ENCODE measurements at places on chromosomes 6 and 20.

GRCh38 chr6:106509420-106510089, 119.7 kb downstream of the RTN4IP1 start:
- no peak for DNase-seq

DNA sequence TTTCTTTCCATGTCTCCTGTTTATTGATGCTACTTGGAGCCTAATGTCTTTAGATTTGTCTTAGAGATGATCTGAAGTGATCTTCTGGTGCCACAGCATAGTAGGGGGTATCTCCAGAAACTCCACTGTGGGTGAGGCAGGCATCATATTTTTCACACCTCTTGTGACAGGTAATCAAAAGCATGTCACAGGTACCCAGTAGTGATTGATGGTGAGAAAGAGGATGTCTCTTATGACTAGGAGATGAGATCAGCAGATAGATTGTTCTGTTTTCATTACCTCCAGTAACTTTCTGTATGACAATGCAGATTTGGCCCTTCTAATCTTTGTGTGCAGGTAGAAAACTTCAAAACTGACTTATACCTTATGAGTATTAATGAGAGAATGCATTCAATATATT, 13.5 kb downstream of the NCOA7 start:
- DNase-seq, result no peak

DNA sequence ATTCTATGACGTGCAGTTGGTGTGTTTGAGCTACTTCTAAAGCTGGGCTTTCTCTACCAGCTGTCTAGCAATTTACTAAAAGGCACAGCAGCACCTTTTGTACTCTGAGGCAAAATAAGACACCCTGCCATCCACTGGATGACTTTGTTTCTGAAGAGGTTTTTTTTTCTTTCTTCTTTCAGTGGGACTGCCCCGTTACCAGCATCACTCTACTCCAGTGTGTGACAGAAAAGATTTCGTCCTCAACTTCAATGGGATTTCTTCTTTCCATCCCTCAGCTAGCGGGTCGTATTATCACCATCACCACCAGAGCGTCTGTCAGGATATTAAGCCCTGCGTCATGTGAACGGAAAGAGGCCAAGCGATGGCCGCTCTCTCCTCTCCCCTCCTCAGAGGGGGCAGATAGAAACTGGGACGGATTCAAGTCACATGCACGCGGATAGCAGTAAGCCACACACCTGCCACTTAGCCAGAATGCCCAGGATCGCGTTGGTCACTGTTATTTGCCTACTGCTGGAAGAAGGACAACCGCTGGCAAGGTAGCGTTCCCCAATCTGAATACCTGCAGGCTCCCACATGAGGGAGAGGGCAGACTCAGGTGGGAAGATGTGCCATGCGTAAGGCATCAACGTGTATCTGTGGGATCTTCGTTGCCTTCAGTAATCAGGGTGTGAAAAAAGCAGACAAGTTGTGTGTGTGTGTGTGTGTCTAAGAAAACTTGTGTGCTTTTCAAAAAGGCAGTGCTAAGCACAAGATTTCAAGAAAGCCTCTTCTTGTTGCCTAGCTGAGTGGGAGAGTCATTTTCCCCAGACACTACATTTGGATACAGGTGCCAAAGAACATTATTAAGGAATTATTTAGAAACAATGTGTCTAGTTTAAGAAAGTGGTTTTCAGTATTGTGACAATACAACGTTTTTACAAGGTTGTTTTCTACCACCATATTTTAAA, 5.4 kb downstream of the FOXF2 start:
- DNase-seq, result no peak

- DNase-seq, result no peak
These were observed 15.7 kb downstream of the PANK2 start for GRCh38 chr20:3904857-3905256.

DNA sequence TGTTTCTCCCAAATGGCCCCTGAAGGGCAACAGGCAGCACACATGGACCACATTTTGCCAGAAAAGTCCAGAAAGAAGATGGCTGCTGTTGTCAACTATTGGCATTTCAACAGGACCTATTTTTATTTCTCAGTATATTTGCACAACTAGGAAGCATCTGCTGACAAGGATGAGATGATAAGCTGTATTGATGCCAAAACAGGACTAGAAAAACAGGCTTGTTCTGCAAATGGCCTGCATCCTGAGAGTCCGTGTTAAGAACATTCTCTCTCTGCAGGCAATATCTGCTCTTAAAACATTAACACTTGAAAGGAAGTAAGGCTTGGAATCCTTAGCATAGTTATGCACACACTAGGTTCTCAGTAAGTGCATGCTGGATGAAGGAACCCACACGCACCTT, 283.7 kb downstream of the ESR1 start:
- no peak for DNase-seq

GRCh38 chr6:5986861-5987260, 19.9 kb downstream of the NRN1 start:
- DNase-seq, result no peak

GRCh38 chr6:10719964-10720264, 3.0 kb upstream of the TMEM14C start:
- DNase-seq, result no peak

GRCh38 chr6:36962874-36963273, 8.3 kb downstream of the PI16 start:
- DNase-seq, result peak; percentile 81

- DNase-seq, result no peak
These were observed 40.5 kb downstream of the HLA-F start for GRCh38 chr6:29763491-29764289.

GRCh38 chr20:4026093-4026601, 10.8 kb upstream of the RNF24 start:
- DNase-seq, result peak; percentile 50

DNA sequence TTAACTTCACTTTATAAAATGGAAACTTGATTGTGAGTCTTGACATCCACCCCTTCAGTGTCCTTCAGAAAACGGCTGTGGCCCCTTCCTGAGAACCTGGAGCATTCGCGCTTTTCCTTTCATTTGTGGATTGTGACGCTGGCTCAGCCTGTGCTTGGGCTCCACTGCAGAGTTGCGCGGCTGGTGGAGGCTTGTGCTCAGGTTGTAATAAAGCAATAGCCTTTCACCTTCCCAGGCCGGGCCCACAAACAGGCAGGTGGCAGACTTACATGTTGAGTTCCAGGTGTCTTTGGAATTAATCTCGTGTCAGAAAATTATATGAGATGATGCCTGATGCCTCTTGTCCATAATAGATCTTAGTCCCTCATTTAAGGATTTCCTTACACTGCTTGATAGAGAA, 199.9 kb downstream of the CDH4 start:
- no peak for DNase-seq

GRCh38 chr6:57173056-57173885, 1.1 kb downstream of the BAG2 start:
- peak; percentile 17 for DNase-seq

DNA sequence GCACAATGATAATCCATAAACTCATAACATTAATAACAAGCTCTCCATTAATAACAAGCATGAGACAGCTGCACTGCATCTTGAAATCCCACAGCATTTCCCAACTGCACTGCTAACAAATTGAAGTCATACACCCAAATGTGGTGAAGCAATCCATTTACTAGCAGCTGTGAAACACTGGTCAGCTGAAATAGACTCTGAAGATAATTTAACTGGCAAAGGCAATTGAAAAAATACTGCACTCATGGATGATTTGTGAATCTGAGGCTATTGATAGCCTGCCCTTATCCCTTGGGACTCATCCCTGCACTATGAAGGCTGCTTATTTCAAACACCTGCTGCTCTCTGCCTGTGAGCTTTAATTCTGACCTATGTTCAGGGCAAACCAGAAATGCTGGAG, 49.1 kb upstream of the PLCB1 start:
- DNase-seq, result no peak

- DNase-seq, result no peak
These were observed 57.2 kb downstream of the IL20RA start for GRCh38 chr6:136987526-136987925.

Data from head of caudate nucleus (tissue), 42 donors.